Mesangial cell (primary cell): ENCODE measurements at places on chromosomes 5 and 9. TPM values are rescaled to one million over a fixed set of nuclear protein-coding genes. Genes with fewer than 3 reads are reported as not detected.

The FOXD4L5 gene
- not detected in 2 replicates for total RNA-seq

The FAM153A gene
- total RNA-seq, result not detected in 2 replicates

The TMC1 gene
- total RNA-seq, result not detected in 2 replicates

The MOCS2 gene
- total RNA-seq, result 19.4 and 25.4 TPM in 2 replicates

The ARID3C gene
- total RNA-seq, result 0.51 TPM in 1 of 2 replicates, not detected in the other

The PDE4D gene
- total RNA-seq, result 38.8 and 41.6 TPM in 2 replicates

The PHF24 gene
- under 0.01 TPM in 1 of 2 replicates, not detected in the other for total RNA-seq

The PCDHAC1 gene
- under 0.01 TPM in 1 of 2 replicates, not detected in the other for total RNA-seq

The BTNL3 gene
- total RNA-seq, result not detected in 2 replicates

The HSPA5 gene
- 136 and 218 TPM in 2 replicates for total RNA-seq

The LCNL1 gene
- 2.5 TPM in 1 of 2 replicates, not detected in the other for total RNA-seq

The CDKN2B gene
- 17.6 and 21.8 TPM in 2 replicates for total RNA-seq

The SGTB gene
- 5.3 and 5.9 TPM in 2 replicates for total RNA-seq

The FGF18 gene
- 0.33 and 14.1 TPM in 2 replicates for total RNA-seq
